ENCODE measurements at places on chromosomes 3 and 15.

- no peak for DNase-seq
Measured at GRCh38 chr3:45993421-45994027, 2.1 kb downstream of the FYCO1 start.

DNA sequence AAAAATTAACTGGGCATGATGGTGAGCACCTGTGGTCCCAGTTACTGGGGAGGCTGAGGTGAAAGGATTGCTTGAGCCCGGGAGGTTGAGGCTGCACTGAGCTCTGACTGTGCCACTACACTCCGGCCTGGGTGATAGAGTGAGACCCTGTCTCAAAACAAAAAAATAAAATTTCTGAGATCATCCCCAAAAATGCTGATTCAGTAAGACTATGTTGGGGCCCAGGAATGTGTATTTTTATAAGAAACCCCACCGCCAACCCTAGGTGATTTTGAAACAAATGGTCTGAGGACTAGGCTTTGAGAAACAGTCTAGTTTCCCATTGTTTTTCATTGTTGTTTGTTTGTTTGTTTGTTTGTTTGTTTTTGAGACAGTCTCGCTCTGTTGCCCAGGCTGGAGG lies 4.1 kb downstream of the SLC27A2 start:
- DNase-seq = no peak

DNA sequence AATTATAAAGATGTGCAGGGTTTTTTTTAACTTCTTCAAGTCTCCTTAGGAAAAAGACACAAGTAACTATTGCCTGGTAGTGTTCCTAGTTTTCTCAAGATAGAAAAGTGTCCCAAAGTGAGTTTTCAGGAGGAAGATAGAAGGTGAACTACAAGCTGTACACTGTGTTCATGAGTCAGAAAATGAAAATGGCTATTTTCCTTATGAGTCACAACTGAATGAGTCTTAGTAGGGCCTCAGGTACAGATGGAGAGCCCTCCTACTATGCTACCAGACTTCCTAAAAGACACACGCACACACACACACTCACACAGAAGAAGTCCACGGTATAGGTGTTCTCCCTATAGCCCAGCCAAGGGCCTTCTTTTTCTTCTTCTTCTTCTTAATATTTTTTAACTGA lies 3.1 kb downstream of the MYO1E start:
- DNase-seq = no peak

DNA sequence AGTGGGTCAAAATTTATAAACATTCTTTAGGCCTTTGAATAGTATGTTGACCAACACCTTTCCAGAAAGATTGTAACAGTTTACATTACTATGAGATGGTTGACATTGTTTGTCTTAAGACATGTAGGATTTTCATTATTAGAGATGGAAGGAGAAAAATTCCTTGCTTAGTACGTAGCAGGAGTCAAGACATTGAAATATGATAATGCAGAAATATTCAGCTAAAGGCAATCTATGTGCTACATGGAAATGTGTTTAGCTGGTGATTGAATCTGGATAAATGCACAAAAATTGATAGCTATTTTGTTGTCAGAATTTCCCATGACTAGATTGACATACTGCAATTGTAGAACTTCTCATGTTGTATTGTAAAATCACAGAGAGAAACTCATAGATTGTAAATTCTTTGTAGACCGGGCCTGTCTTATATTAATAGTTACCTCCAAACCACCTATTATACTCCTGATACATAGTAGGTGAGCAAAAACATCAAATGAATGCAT lies 370.4 kb upstream of the CBLB start:
- DNase-seq = no peak

GRCh38 chr15:65204236-65204930 lies 6.9 kb downstream of the CILP start:
- no peak for DNase-seq

GRCh38 chr3:68986496-68987208 lies 26.8 kb downstream of the EOGT start:
- DNase-seq = no peak

DNA sequence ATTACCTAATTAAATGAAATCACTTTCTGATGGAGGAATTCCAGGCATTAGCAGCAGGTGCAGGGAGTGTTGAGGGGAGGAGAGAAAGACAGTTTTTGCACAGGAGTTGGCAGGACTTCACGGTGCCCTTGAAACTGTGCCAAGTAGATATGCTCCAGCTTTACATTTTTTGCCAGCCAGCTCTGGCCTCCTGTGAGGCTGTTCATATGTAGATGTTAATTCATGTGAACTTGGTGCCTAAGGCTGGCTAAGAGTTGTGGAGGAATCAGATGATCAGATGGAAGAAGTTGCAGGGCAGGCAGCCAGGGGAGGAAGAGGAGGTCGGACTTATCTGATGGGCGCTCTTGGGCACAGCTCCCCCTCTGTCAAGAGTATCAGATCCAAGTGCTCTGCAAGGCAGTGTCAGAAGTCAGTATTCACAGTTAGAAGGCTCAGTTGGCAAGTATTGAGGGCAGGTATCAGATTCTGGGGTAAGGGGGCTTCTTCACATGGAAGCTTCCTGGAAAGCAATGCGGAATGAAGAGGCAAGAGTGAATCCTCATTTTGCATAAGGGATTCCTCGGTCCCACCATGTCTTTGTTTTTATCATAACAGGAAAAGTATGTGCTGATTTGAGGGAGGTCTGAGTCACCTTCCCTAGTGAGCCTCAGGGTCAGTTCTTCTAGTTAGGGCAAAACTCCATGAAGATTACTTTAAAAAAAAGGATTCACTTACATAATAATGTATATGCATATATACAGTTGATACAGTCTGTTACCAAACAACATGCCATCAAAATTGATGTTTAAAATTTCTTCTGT lies 172.6 kb upstream of the UMPS start:
- no peak for DNase-seq

DNA sequence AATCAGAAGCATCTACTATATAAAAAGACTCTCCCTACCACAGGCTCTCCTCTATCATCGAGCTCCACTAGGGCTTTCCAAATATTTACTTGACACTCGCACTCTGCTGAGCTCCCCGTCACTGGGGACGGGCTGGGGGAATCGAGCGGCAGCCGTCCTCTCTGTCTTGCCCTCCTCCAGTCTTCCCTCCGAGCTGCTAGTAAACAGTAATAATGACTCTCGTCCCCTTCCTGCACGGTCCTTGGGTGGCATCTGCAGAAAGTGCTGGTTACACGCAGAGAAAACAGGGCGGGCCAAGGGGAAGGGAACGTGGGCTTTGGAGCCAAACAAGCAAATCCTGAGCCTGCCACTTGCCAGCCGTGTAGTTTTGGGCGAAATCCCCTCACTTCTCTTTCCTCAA lies 96.6 kb downstream of the LRIG1 start:
- no peak for DNase-seq

DNA sequence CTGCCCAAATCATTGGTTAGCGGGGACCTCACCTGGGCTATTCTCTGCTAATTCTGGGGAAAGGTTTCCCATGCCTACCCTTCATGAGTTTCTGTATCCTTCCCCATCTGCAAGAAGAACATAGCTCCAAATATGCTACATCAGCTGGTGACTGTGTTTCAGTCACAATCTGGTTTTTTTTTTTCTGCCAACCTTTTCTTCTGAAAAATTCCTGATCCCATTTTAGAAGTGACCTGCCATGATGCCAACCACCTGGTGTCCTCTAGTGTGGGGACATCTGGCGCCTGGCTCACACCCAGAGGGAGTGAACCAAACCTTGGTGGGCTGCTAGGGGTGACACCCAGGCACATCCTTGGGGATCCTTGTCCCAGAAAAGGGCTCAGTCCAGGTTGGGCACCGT lies 76.1 kb downstream of the CHRD start:
- no peak for DNase-seq

DNA sequence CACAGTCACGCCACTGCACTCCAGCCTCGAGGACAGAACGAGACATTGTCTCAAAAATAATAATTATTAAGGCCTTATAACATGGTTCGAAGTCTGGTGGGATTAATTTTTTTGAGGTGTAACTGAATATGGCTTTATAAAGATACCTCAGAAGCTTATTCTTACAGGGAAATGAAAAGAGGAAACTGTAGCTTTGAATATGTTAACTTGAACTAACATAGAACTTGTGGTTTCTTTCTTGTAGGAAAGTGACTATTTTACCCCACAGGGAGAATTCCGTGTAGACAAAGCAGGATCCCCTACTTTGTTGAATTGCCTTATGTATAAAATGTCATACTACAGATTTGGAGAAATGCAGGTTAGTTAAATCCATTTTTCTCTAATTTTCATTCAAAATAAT lies 96.3 kb downstream of the STT3B start:
- no peak for DNase-seq

- no peak for DNase-seq
Measured at GRCh38 chr3:53936347-53936746, 44.7 kb upstream of the SELENOK start.

DNA sequence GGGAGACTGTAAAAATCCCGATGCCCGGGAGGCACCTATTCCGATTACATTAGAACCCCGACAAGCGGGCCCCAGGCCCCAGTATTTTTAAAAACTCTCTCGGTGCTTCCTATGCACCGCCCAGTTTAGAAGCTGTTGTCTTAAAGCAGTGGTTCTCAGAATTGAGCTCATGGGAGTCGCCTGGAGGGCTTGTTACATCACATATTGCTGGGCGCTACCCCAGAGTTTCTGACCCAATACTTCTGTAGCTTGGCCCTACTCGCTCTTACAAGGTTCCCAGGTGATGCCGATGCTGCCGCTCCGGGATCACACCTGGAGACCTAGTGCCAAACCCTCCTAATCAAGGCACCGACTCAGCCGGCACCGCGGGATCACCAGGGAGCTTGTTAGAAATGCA lies 35.2 kb downstream of the CPN2 start:
- DNase-seq = no peak

- DNase-seq = no peak
Measured at GRCh38 chr3:123392871-123393620, 55.8 kb downstream of the ADCY5 start.

DNA sequence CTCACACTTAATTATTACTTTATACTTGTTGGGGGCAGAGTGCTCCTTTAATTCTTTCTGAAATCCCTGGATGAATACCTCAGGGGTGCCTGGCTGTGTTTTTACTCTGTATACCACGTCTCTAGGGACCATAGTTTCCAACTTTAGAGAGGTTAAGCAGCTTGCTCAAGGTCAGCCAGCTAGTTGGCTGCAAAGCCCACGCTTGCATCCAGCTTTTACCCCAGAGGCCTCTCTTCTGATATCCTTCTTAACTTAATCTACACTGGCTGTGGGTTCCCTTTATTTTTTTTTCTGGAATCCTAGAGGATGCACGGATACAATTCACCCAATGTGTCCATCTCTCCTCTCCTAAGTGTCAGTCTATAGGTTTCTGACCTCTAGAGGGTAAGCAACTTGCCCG lies 1.4 kb downstream of the PDZRN3 start:
- no peak for DNase-seq
